ENCODE measurements at places on chromosomes 11 and 22. TPM values are rescaled to one million over a fixed set of nuclear protein-coding genes. Genes with fewer than 3 reads are reported as not detected.

GRCh38 chr22:36385491-36386350, 2.0 kb downstream of the MYH9 start:
- peak overlapping the region; percentile 100 for H3K27ac ChIP-seq
- H3K4me1 ChIP-seq: peaks cover 62% of the 10 kb centered on the region
- peak; percentile 69 for DNase-seq

Gene IL10RA
- total RNA-seq: 5.4 TPM

DNA sequence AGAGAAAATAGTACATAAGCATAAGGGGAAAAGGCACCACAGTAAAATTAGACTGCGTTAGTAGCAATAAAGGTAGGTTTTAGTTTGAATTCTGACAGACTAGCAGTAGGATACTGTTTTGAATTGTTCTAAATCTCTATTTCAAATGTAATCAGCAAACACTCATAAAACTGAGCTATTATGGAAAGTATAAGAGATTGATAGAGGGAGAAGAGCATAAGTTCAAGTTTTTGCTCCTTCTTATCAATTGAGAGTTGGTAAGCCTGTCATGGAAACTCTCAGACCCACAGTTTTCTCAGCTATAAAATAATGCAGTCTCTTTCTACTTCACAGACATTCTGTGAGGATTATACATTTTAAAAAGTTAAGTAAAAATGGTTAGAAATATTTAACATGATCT, 840.2 kb upstream of the CNTN5 start:
- H3K27ac ChIP-seq: no peak overlapping the region
- H3K4me1 ChIP-seq: no peaks in the 10 kb centered on the region
- no peak overlapping the region for H3K4me3 ChIP-seq
- no peaks in the 10 kb centered on the region for H3K36me3 ChIP-seq
- no peaks in the 10 kb centered on the region for H3K27me3 ChIP-seq

- no peaks in the 10 kb centered on the region for H3K4me1 ChIP-seq
- no peaks in the 10 kb centered on the region for H3K36me3 ChIP-seq
- DNase-seq: no peak
- H3K27me3 ChIP-seq: no peaks in the 10 kb centered on the region
- H3K27ac ChIP-seq: no peak overlapping the region
These were observed 25.1 kb downstream of the ARL14EP start for GRCh38 chr11:30348035-30348434.

- H3K27me3 ChIP-seq: peaks cover 37% of the 10 kb centered on the region
- H3K4me1 ChIP-seq: peaks cover 7% of the 10 kb centered on the region
- peak; percentile 87 for DNase-seq
- no peak overlapping the region for H3K4me3 ChIP-seq
- no peak overlapping the region for H3K27ac ChIP-seq
These were observed 9.3 kb downstream of the INS start for GRCh38 chr11:2151500-2152257.

DNA sequence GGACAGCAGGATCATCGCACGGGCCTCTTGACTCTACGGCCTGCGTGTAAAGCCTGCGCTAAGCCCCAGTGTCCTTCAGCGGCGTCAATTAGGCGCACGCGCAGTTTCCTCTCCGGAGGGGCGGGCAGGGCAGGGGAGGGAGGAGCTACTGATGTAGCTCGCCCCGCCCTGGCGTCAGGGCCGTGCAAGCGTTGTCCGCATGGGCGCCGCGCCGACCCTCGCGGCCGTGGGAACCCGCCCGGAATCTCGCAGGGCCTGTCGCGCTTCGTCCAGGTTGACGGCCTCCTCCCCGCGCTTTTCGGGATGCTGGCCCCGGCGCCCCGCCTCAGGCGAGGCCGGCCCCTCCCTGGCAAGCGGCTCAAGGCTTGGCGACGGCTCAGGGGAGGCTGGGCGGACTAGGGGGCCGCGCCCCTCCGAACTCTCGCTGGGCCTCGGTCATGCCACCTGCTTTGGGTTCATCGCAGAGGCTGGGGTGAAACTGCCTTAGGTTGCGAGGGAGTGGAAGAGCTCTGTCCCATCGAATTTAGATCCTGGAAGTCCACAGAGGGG, 61.1 kb downstream of the ST3GAL4 start:
- peaks cover 62% of the 10 kb centered on the region for H3K4me1 ChIP-seq
- peak overlapping the region; percentile 48 for H3K4me3 ChIP-seq
- peak overlapping the region; percentile 77 for H3K27ac ChIP-seq
